ENCODE measurements at places on chromosomes 3 and 15.

- no peak for DNase-seq
Measured at GRCh38 chr3:133956982-133957381, 61.3 kb upstream of the RAB6B start.

GRCh38 chr3:123757281-123757940 is 126.7 kb downstream of the MYLK start:
- no peak for DNase-seq

DNA sequence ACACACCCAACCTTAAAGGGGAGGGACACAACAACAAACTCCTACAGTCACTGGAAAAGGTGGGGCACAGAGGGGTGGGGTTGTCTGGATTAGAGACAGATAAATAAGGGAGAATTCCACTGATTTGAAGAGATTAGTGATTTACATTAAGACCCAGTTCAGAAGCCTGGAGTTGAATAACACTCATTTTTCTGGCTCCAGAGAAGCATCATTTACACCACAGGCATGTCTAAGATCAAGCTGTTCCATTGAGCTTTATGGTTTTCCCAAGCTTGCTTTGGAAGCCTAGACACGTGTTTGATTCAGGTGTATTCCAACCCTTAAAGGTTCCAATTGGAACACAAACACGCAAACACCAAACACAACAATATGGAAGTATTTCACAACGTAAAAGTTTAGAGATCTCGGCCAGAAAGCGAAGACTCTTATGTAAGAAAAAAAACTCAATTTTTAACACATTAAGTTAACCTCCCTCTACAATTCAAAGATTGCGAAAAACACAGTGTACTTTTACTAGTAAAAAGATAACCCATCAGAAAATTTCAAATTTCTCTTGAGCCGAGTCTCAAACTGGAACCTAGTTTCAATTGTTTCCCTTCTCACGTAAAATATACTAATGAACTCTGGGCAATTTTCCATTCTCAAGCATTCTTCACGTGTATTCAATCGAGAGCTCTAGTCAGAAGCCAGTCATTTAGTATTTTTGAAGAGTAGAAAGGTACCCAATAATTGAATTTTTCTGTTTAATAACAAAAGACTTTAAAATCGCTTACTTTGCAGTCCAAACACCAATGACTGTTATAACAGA is 2.1 kb downstream of the TRA2B start:
- DNase-seq, result no peak

DNA sequence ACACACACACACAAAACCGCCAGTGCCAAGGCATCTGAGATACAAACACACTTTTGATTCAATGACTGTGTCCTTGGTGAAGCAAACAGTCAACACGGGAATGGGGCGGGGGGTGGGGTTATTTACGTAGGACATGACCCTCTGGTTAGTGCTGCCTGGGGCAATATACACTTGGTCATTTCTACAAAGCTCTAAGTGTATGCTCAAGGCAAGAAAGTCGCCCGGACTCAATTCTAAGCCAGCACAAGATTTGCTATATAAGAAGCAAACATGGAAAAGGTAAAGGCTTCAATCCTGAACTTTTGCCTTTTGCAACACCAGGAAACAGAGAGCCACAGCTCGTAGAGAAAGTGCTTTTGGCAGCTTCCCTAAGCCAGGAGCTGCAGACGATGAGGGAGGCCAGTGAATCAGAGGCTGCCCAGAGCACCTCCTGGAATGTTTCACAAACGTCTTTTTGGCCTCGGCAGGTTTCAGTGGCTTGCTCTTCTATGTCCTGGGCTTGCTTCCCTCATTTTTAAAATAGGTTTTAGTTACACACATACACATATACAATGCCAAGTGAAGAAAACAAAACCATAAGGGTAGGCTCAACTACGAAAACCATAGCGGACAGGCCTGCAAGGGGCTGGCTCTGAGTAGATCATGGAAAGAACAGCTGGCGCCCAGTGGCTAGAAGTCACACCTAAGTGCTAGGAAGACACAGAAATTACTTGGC is 73.6 kb downstream of the TM4SF4 start:
- no peak for DNase-seq

DNA sequence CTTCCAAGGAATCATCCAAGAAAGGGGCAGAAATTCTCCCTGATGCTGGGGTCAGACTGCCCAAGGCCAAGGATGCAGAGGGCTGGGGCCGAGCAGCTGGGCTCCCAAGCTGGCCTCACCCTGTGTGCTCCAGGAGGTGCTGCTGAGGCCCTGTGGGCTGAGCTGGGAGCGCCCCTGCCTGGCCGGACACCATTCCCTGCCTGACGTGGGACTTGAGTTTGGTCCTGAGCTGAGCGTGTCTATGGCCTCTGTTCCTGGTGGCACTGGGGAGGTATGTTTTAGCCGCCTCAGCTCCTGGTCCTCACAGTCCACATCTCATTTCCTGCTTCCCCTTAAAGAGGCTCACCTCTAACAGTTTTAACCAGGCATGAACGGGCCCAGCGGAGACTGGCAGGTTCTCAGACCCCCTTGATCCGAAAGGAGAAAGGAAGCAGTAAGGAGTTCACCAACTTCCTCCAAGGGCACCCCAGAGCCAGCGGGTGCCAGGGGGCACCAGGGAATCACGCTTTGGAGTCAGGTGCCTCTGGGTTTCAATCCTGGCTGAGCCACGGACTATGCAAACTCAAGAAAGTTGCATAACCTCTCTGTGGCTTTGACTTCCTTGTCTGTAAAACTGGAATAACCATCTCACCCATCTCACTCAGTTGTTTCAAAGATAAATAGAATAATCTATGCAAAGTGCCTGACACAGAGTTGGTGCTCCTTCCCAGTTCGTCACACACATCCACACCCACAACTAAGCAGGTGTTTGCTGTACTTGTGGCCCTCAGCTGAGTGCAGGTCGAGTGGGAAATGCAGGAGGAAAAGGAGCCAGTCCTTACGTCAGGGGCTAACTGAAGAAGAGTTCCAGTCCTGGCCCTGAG is 48.6 kb downstream of the SLC12A8 start:
- DNase-seq, result no peak

DNA sequence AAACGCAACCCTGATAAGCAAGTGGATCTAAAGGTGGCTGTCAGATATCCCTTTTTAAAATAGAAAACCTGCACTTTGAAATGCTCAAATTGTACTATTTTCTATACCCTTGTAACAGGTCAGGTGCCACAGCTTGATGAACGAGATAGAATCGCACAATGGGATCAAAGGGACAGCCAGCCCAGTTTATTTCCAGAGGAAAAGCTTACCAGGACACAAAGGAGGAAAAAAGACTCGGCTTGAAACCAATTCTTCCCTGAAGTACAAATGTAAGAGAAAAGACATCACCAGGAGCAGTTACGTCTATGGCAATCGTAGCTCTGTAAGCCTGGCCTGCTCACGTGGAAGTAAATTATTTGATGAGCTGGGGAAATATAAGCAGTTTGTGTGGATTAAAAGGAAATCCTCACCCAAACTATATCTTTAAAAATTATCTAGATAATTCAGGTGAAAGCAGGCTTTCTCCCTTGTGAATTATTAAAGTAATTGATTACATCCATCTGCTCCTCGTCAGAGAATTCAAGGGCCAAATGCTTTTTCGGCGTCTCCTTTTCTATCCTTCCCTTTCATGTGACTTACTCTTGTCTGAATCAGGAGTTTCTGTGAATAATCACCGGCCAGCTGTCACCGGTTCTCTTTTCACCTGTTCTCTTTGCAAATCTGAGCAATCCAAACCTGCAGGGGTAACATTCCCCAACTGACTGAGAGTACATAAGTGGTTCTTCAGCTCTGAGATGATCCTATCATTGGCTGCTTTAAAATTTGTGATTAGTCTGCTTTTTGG is 339.2 kb upstream of the ONECUT1 start:
- no peak for DNase-seq

DNA sequence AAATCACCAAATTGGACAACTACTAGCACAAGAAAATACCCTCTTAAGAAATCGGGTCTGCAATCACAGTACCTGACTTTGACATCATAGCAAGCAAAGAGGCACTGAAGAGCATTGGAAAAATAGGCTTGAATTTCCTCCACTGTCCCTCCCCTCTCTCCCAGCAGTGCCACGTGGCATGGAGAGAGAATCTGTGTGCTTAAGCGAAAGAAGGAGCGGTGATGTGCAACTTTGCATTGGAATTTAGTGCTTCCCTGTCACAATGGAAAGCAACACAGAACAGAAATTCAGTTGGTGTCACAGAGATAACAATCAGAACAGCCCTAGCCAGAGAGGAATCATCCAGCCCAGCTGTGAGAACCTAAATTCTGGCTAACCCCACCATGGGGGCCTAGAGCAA is 207.5 kb upstream of the SLITRK3 start:
- no peak for DNase-seq

DNA sequence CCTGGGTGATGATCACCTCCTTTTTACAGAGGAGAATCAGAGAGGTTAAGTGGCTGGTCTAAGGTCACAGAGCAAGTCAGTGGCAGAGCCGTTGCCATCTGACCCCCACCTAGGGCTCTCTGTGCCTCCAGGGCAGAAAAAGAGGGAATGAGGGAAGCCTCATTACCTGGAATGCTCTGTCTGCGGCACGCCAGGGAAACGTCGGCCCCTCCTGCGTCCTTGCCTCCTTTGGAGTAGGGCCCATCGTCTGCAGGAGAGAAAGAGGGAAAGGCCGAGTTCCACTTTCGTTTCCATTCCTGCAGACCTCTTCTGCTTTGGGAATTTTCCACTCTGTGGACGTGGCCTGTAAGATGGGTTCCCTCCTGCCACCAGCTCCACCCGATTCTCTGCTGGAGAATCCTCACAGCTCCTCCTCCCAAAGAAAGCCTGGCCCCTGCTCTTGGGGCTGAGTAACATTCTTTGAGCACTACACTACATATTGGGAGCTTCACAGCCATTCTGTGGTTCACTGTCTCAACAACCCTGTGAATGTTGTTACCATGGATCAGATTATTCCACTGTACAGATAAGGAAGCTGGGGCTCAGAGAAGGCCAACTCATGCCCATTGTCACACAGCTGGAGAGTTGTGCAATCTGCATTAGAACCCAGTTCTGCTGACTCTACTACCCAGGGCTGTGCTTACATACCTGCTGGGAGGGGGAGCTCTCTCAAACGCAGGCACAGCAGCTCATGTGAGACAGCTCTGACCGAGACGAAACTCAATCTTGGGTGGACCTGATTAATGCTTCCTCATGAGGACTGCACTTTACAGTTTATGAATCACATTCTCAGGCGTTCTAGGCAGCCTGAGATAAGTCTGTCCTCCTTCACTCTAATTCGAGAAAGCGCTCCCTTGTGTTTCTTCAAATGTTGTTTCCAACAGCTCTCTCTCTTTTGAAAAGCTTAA is 14.2 kb downstream of the GRIP2 start:
- no peak for DNase-seq

DNA sequence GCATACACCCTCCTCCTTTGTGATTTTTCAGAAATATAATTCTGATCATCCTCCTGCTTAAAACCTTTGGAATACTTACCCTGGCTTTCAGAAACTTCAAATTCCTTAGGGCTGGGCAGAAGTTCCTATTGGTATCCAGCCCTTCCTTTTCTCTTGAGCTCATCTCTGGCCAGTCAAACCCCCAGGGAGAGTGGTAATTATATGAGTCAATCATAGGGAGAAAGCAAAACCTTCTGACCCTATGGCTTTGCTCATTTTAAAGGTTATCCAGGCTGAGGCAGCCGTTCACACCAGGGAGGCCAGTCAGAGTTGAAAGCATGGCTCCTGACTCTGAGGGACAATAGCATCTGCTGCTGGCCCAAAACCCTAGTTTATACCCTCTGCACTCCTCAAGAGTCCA is 23.9 kb upstream of the CTNNB1 start:
- no peak for DNase-seq

GRCh38 chr3:110026421-110026820 is 689.1 kb upstream of the DPPA4 start:
- no peak for DNase-seq

- no peak for DNase-seq
Measured at GRCh38 chr3:114139836-114140235, 39.0 kb downstream of the DRD3 start.

All from stimulated activated CD4-positive, alpha-beta T cell treated with anti-CD3 and anti-CD28 coated beads, Interleukin-4, amount 100 ng/mL, for 24 hours (primary cell).